ENCODE measurements at places on chromosomes 4 and X.

DNA sequence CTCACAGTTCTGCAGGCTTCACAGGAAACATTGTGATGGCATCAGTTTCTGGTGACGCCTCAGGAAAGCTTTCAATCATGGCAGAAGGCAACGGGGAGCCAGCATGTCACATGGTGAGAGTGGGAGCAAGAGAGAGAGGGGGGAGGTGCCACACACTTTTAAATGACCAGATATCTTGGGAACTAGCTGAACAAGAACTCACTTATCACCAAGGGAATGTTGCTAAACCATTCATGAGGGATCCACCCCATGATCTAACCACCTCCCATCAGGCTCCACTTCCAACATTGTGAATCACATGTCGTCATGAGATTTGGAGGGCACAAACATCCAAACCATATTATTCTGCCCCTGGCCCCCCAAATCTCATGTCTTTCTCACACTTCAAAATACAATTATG lies 43.3 kb upstream of the GPR173 start:
- DNase-seq: no peak

DNA sequence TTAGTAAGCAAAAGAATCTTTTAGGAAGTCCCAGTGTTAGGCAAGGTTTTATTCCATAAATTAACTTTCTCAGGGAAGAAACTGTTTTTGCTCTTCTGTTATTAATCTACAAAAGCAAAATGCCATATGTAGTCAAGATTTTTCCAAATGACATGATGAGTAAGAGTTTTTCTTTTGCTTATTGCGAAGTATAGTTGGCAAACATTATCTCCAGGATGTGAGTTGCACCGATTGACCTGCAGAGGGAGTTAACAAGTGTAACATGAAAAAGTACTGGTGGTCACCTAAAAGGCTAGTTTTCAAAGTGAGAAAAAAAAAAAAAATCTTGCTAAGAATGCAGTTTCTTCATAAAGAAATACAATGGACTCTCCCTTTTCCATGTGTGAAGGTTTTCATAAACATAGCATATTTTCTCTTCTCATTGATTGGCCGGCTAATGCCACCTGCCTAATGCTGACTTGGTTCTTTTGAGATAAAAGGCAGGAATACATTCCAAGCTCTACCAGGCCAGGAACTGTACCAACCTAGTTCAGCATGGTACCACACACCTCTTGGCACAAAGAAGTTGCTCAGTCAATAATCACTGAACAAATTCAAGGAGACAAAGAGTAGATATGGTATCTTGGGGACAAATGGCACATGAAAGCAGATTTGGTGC lies 100.2 kb downstream of the LNX1 start:
- DNase-seq: no peak

- no peak for DNase-seq
These were observed at the start of gene STK32B for GRCh38 chr4:5051278-5052203. TSS of gene STK32B (plus strand) at chr4:5051480.

DNA sequence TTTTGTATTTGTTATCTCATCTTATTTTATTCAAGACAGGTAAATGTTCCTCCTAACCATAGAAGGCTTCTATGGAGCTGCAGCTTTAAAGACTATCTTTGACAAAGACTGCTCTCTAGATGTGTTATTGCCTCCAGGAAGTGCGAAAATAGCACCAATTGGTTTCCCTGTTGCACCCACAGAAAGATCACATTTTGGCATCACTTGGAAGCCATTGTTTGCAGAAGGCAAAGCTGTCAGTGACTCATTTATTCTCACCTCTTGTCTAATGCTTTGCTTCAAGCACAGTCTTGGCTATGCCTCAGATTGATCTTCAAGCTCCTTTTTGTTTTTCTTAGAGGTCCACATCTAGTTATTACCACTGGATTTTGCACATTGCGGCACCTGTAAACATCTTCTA lies 150.3 kb downstream of the PCDH7 start:
- DNase-seq: no peak

DNA sequence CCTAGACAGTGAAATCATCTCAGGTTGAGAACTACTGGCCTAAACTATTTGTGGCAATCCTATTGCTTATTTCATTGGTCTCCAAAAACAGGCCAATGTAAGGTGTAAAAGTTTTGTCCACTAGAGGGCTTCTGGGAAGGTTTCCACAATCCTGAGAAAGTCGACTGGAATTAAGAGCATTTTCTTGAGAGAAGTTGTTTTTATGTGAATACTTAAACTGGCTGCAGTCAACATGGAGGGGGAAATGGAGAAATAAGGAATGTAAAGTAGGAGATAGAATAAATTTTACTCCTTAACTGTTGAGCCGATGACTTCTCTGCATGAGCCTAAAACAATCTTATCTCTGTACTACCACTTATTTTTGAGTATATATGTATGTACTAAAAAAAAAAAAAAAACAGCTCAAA lies 11.0 kb upstream of the EIF4E start:
- DNase-seq: no peak

GRCh38 chr4:112881842-112882241 lies 167.6 kb upstream of the ANK2 start:
- DNase-seq: no peak

DNA sequence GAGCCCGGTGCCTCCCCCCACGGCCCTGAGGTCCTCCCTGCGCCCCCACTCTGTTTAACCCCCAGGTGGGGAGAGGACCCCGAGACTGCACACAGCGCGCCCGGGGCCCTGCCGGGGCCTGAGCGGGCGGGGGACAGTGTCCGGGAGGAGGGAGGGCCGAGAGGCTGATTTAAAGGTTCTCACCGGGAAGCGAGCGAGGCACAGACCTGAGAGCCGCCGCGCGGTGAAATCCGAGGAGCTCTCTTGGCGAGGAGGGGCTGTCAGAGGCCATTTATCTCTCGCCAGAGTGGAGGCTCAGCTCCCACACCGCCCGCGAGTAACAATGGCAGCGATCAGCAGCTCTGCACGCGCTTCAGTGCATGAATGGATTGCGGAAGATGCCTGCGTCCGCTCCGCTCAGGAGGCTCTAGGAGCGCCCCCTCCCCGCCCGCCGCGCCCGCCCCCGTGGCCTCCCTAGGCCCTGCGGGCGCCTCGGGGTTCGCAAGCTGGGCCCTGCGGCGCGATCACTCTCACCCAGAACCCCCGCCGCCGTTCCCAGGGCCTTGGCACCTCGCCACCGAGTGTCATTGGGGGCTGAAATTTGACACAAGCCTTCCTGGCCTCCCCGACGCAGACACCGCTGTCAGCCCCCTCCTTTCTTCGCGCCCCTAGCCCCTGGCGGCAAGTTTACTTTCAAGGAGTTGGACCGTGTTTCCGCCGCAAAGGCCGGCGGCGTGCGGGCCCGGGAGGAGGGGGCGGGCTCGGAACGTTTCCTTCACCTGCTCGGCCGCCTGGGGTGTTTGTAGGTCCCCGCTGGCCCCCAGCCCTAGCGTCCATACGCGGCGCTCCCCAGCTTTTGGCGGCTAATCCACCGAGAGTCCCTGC lies 48.7 kb upstream of the BCOR start:
- no peak for DNase-seq

DNA sequence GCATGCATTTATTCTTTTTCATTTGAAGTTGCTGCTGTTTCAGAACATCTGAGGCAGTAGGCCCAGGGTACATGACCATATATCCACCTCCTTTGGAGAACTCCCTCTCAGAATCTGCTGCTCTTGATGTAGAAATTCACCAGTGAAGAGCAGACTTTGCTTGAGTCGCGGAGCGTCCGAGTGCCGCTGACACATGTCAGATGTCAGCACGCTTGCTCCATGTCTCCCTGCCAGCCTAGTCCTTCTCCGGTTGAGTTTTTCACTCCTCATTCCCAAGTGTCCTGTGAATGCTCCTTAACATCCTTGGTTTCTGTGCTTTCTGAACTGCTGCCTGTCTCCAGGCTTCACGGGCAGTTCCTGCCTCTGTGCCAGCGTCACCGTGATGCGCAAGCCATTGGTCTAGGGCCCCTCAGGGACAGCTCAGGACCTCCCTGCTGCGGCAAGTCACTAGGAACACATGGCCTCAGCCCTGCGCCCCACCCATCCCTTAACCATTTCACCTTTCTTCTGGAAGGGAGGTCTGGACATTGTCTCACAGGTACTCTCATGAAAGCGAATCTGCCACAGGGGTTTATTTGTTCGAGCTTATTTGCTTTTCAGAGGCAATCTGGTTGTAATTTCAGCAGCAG lies 93.1 kb upstream of the RBPJ start:
- no peak for DNase-seq

GRCh38 chr4:154132406-154132805 lies 343.5 kb upstream of the SFRP2 start:
- no peak for DNase-seq

GRCh38 chr4:141004823-141005222 lies 128.4 kb downstream of the RNF150 start:
- no peak for DNase-seq

- DNase-seq: no peak
These were observed 16.3 kb upstream of the RAPGEF2 start for GRCh38 chr4:159086606-159087005.

DNA sequence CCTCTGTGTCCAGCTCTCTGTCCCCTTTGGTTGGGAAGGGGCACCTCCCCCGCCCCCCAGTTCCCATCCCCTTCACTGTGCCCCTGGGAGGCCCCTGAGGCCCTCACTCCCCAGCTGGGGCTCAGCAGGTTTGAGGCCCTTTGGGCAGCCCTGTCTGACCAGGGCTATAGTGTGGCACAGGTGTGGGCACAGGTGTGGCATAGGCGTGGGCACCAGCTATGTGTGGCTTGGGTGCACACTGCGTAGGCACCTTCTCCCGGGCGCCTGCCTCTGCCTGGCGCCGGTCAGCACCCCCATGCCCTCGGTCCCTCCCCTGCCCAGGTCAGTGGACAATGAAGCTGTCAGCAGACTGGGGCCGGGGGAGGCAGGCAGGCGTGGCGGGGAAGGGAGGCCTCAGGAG lies 7.5 kb upstream of the FGFR3 start:
- DNase-seq: no peak

DNA sequence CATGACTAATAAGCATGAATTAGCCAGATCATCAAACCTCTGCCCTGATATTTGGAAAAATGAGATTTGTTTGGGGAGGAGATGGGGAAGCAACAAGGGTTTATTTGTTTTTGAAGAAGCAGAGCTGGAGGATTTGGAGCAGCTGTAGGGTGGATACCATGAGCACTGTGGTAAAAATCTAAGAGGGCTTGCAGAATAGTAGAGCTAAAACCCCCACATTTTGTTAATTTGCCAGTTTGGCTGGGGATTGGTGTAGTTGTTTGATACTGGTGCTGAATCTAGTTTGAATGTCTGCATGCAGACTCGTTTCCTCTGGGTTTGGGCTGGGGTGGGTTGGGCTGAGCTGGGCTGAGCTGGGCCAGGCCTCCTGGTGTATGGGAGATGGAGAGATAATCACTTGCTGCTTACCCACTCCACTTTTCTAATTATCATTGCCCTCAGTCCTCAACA lies 43.7 kb downstream of the SMAD1 start:
- no peak for DNase-seq

- DNase-seq: no peak
These were observed 115.0 kb downstream of the CEP44 start for GRCh38 chr4:174398728-174399127.

GRCh38 chr4:165288226-165288625 lies 39.2 kb upstream of the MSMO1 start:
- no peak for DNase-seq

- no peak for DNase-seq
These were observed 66.5 kb downstream of the DMP1 start for GRCh38 chr4:87716371-87717265.

DNA sequence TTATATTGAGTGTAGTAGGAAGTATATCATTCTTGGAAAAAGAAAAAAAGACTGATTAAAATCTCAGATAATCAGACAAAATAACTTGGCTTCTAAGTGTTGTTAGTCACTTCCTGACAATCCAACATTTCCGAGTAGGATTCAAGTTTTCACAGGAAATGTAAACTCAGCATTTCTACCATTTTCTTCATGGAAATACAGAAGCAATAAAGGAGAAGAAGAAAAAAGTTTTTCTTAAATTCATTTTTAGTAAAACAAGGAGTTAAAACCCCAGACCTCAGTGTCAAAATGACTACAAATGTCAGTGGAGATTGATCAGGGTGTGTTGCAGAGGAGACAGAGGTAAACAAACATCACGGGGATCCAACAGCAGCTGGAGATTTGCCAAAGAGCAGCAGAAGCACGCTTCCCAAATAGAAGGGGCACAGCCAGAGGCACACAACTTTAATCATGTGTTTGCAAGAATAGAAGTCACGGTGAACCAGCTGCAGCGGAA lies 129.3 kb upstream of the FAM9B start:
- no peak for DNase-seq

DNA sequence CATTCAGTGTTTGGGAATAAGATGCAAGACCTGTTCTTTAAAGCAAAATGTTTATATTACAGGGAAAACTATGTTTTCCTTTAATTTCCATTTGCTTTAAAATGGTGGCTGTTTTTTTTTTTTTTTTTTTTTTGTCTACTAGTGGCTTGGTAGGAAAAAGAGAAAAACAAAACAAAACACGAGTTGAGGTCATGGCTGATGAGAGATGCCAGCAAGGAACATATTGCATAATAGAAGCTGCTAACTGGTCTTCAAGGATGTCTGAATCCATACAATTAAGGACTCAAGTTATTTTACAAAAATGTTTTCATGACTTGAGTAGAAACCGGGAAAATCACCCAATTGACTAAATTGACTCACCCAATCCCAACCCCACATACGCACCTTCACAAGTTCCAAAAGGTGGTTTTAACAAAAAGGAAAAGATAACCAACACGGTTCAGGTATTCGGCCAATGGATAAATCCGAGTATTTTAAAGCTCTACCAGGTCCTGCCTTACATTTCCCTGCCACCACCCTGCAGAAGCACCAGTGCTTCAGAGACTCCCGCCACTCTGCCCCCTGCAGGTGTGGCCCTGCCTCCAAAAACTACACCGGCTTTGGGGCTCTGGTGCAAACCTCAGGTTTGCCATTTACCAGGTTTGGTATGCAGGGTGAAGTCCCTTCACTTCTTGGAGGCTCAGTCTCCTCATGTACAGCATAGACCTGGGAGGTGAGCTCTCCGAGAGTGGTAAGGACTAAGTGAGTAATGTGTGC lies 27.1 kb downstream of the PIR start:
- DNase-seq: no peak

DNA sequence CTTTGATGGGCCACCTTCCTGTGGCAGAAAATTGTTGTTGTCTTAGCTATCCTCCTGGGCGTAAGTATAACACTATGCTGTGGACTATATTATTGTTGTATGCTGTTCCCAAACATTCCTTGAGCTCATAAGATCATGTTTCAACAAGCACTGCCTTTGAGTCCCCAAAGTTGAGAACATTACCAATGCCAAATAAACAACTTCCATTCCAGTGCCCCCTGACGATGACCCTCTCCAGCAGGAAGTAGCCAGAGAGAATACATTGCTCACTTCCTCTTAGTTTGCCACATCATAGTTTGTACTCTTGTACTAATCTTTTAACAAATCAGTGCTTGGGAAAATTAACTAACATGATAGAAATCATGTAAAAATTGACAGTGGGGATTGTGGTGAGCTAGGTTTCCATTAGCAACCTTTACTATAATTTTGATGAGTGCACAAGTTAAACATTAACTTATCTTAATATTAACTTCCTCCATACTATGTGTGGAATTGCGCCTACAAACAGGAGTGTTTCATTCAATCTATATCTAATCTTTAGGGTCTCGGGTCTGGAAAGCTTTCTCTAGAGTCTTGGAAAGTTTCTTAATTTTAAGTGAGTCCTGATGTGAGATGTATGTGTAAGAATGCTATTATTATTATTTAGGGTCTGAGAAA lies 20.3 kb upstream of the DHX15 start:
- no peak for DNase-seq

GRCh38 chrX:136825771-136826170 lies 45.0 kb upstream of the ARHGEF6 start:
- no peak for DNase-seq
